Stomach (tissue), 19 donors: ENCODE measurements at places on chromosomes 1 and 21. TPM values are rescaled to one million over a fixed set of nuclear protein-coding genes. Genes with fewer than 3 reads are reported as not detected.

PIK3C2B gene
- total RNA-seq = 129 TPM

SLC1A7 gene
- 0.29 TPM for total RNA-seq

DNA sequence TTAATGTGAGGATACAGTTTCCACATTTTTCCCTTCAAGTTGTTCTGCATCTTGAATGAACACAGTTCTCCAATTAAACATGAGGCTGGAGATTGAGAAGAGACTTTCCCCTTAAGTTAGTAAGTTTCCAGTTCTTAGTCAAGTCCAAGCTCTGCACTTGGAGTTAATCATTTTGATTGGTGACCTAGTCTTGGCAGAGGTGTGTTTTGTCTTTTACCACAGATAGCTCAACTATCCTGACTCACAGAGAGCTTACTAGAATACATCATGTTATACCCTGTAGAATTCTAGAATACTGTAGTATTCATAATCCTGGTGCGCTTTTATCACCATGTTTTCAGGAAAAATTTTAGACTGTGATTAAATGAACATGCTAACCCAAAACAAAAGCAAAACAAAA, 129.2 kb downstream of the CYYR1 start:
- no peak for DNase-seq

- DNase-seq = no peak
These were observed 35.1 kb downstream of the AK5 start for GRCh38 chr1:77316966-77317365.

DNA sequence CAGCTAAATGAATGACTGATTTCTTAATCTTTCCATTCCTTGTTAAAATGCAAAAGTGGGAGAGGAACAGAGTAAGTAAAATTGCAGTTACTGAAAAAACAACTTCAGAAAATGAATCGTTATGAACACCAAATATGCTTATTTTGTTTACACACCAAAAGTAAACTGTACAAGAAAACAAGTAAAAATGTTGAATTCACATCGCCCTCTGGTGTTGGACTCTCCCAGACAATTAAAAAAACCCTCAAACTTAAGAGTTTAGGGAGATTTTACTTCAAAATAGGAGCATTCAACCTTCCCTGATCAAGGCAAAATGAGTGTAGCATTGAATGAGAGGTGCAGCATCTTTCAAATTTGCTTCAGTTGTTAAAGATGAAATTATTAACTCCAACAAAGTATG, 19.4 kb upstream of the ESRRG start:
- no peak for DNase-seq

GRCh38 chr1:226644541-226645176, 94.4 kb downstream of the ITPKB start:
- no peak for DNase-seq

GRCh38 chr1:162366671-162367070, 10.0 kb downstream of the SPATA46 start:
- no peak for DNase-seq

DNA sequence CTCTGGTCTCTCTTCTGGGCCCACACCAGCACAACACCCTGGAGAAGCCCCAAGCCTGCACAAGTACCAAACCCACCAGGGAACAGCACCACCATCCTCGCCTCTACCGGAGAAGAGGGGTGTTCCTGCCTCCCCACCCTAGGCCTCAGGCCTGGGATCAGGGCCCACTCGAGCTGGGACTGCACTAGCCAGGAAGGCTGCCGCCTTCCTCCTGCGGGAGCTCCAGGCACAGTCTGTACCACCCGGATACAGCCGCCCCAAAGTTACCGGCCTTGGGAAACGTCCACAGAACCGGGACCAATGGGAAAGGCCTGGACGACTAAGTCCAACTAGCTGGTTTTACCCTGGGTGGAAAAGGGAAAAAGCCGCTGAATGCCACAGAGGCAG, 3.4 kb downstream of the TAL1 start:
- DNase-seq = no peak
